Stimulated activated CD8-positive, alpha-beta memory T cell treated with anti-CD3 and anti-CD28 coated beads, Interleukin-4, amount 100 ng/mL, for 4 hours (primary cell): ENCODE measurements at places on chromosomes 3 and 15.

GRCh38 chr15:98952381-98952803 lies 55.2 kb downstream of the PGPEP1L start:
- no peak for DNase-seq

DNA sequence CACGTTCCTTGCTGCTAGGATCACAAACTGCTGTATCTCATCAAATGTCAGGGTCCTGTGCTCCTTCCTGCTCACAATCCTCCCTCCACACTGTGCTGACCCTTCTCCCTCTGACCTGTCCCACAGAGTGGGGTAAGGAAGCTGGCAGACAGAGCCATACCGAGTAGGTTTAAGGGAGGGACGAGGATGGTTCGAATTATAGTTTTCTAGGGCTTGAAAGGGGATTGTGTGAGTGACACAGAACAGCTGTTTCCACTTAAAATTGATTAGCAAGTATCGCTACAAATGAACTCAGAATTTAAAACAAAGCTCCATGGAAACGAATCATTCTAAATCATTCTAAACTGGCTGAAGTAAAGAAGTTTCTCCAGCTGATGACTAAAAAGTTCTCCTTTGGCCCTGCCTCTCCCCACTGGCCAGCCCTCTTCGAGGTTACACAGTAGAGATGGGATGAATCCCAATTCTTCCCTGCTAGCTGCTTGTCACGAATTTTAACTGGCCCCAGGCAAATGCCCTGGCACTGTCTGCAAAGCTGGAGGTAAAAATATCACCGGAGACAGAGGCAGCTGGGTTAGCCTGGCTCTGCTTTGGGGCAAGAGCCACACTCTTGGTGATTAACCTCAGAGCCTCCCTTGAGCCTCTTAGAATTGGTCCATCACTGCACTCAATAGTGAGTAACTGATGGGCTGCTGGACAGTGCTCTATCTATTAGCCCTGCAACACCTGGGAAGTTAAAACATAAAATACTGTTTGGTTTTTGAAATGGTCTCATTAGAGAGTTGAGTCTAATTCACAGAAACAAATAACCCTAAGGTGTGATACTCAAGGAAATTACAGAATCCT lies 194.9 kb downstream of the CHST2 start:
- no peak for DNase-seq

GRCh38 chr3:124322966-124323365 lies 331.0 kb upstream of the ROPN1 start:
- DNase-seq = no peak

DNA sequence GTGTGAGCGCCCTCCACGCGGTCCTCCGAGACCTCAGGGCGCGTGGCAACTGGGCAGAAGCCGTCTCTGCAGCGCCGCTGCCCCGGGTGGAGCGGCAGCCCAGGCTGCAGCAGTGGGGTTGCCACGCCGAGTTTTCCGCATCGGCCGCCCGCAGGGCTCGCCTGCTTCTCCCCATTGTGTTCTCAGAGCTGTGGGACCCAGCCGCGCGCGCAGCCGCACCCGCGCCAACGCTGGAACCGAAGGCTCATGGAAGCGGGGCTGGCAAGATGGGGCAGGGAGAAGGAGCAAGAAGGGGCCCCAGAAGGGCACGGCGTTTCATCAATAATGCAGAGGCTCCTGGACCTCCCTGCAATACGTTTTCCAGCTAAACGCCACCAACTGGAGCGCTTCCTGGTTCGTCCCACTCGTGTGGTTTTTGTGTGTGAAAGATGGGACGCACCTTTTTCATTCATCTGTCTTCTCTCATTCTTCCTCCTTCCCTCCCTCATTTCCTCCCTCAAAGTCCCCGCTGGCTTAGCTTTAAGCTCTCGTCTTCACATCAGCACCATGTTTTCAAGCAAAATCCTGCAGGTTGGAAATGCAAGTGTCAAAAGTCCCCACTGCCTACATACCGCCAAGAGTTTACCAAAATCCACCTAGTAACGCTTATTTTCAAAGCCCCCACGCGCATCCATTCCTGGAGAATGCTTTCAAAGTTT lies 1.2 kb downstream of the ROBO1 start:
- no peak for DNase-seq

GRCh38 chr3:66107855-66108254 lies 69.1 kb upstream of the MAGI1 start:
- DNase-seq = no peak

- DNase-seq = no peak
Observed at GRCh38 chr3:20637729-20638128, 451.7 kb upstream of the SGO1 start.

DNA sequence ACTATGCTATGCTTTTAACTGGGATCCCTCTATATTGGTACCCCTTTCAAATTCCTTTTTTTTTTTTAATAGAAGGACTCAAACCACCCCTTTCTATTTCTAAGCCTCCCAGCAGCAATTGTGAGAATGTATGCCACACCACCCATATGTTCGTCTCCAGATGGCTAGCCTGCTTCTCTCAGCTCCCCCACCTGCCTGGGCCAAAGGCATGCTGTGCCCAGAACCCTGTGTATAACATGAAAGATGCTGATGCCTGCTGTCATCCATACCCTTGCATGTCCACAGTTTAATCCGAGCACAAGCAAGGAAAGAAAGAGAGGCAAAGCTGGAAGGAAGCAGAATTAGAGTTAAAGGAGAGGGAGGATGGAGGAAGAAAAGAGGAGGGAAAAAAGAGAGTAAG lies 159.5 kb upstream of the CNTN6 start:
- DNase-seq = no peak

DNA sequence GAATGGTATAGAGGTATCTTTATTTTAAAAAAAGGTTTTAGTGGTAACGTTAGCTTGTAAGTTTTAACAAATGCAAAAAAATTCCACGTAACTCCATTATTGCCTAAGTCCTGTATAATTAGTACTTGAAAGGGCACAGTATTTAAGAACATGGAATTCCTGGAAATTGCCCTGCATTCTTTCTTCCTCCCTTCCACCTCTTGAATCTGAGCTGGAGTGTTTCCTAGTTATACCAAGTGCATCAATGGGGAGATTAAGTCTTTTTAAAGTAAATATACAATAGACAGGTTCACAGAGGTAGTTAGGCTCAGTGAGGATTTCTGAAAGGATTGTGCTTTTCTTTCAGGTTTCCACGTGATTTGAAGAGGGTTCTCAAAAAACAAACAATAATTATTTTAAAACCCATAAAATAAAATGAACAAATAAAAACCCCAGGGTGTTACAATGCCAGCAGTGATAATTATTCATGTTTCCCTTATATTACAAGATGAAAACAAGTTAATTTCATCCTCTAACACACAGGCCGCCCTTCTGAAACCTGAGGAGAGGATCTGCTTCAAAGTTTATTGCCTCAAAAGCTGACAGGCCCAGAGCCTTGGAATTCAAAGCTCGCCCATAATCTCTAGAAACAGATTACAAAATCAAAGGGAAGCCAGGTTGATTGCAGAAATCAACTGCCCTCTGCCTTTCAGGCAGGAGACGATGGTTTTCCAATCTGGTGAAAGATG lies 128.8 kb upstream of the LMOD3 start:
- no peak for DNase-seq
